ENCODE measurements at places on chromosomes 4 and X.

- no peak for DNase-seq
Measured at GRCh38 chrX:66039944-66040343, at the start of gene VSIG4. Gene VSIG4 (minus strand): TSS chrX:66040080. CDS start chrX:66039998, 82 bp downstream.

- no peak for DNase-seq
Measured at GRCh38 chrX:47644557-47645091, 5.7 kb downstream of the ELK1 start.

GRCh38 chr4:40720351-40720750 is 29.4 kb upstream of the NSUN7 start:
- DNase-seq: no peak

GRCh38 chrX:17470136-17470535 is 95.1 kb downstream of the NHS start:
- DNase-seq: no peak

- no peak for DNase-seq
Measured at GRCh38 chrX:155070038-155070437, 898 bp downstream of the CMC4 start.

GRCh38 chrX:47618923-47619485 is 653 bp downstream of the SYN1 start:
- DNase-seq: no peak

DNA sequence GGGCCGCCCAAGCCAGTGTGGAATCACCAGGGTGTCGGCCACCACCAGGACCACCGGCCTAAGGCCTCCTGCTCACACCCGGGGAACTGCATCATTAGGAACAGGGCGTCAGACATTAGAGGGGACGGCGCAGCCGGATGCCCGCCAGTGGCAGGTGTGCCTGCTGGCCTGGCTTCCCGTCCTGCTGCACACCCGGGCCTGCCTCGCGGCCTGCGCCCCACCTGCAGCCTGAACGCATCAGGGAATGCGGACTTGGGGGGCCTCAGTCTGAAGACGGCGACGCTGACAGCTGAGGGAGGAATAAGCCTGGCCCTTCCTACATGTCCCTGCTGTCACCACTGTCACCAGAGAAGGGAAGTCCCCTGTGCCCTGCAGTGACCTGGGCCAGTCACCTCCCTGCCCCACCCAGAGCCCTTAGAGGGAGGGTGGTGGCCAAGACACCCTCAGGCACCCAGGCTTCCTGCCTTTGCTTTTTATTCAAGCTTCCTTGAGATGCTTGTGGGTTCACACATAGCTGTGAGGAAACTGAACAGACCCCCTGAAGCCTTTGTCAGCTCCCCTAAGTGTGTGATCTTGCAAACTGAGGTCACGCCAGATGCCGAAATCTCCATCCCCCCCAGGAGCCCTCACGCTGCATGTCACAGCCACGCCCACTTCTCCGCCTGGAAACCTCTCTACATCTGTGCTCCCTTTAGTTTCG is 3.2 kb downstream of the DGKQ start:
- DNase-seq: no peak

DNA sequence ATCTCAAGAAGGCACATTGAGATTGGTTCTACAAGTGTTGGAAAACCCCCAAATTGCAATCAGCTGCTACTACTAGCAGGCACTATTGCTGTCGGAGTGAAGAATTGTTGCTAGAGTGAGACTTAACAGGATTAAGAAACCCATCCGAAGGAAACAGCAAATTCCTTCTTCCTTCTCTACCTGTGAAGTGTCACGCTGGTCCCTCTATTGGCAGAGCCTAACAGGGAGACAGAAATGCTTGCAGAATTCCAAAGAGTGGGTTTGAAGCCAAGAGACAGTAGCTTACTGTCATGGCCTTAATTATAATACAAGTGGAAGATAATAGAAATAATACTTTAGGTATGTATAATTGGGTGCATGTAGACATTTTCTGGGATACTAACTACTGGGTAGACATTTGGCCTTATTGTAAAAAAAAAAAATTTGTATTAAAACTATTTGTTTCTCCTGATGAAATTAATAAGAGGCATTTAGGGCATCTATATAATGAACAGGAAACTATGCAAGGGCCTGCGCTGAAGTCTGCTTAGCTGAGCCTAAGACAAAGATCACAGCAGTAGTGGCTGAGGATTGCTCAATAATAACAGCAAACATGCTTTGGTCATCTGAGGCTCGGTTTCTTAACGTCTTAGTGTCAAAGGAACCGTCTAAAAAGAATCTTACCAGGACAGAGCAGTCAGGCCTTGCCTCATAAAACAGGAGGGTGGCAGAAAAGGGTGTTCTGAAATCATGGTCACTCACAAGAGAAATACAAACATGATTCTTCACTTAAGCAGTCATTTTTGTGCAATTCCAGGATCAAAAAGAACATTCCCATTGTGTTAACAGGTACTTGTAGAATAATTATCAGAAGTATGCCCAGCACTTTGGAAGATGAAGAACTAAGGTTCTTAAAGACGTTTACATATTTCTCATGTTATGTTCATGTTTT is 40.8 kb downstream of the FAM241A start:
- DNase-seq: no peak

GRCh38 chr4:94965852-94966251 is 208.1 kb downstream of the BMPR1B start:
- DNase-seq: no peak

DNA sequence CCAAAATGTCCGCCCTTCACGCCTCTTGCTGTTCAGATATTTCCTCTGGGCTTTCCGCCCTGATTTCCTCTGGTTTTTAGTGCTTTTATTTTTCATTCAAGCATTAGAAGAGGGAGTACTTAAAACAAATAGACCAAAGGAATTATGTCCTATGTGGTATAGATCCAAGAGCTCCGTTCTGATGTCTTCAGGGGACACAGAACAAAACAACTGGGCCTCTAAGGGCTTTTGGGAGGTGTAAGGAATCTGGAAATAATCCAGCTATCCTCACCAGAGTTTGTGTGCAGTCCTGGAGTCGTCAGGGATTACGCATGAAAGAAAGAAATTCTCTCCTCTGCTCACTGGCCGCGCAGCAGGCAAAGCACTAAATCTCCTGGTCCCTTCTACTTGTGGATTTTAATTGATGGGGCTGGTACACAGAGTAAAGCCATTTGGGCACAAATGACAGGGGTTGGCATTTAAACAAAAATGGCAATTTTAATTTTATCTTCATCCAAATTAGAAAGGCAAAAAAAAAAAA is 999.2 kb downstream of the ADGRL3 start:
- no peak for DNase-seq

DNA sequence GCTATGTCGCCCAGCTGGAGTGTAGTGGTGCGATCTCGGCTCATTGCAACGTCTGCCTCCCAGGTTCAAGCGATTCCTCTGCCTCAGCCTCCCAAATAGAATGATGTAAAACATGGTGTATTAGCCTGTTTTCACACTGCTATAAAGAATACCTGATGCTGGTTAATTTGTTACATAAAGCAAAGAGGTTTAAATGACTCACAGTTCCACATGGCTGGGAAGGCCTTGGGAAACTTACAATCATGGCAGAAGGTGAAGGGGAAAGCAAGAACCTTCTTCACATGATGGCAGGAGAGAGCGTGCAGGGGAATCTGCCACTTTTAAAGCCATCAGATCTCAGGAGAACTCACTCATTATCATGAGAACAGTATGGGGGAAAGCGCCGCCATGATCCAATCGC is 1191.8 kb downstream of the ARAP2 start:
- no peak for DNase-seq

GRCh38 chr4:155974996-155975395 is 21.3 kb upstream of the CTSO start:
- DNase-seq: no peak

GRCh38 chr4:115720611-115721010 is 607.2 kb upstream of the NDST4 start:
- no peak for DNase-seq

DNA sequence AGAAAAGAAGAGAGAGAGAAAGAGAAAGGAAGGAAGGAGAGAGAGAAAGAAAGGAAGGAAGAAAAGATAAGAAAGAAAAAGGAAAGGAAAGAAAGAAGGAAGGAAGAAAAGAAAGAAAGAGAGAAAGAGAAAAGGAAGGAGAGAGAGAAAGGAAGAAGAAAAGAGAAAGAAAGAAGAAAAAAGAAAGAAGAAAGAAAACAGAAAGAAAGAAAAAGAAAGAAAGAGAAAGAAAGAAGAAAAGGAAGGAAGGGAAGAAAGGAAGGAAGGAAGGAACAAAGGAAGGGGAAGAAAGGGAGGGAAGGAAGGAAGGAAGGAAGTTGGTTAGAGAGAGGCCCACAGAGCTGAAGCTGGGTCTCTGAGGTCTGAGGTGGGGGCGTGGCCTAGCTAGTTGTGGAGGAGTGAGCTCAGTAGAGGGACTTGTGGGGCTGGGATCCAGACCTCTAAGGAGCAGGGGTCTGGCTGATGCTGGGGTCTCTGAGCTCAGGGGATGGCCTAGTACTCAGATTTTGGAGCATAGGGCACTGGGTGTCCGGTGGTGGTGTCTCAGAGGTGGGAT is 27.1 kb upstream of the PDZD4 start:
- DNase-seq: no peak

DNA sequence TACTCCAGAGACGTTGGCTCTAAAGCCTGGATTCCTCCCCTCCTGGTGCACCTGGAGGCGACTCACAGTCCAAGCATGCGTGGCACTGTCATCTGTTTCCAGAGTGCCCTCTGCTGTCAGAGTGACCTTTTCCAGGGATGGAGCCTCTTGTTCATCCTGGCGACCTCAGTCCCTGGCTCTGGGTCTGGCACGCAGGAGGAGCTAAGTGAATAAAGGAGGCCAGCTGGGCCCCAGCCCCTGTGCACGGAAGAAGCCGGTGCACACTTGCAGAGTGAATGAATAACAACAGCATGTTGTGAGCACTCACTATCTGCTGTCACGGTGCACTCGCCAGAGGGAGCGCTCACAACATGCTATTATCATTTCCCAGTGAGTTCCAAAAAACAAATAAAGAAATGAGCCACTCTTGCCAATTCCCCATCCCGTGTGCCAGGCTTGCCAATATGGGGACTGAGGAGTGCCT is 27.8 kb upstream of the PSAPL1 start:
- no peak for DNase-seq

- DNase-seq: no peak
Measured at GRCh38 chr4:24472161-24472510, 112.2 kb downstream of the DHX15 start.

DNA sequence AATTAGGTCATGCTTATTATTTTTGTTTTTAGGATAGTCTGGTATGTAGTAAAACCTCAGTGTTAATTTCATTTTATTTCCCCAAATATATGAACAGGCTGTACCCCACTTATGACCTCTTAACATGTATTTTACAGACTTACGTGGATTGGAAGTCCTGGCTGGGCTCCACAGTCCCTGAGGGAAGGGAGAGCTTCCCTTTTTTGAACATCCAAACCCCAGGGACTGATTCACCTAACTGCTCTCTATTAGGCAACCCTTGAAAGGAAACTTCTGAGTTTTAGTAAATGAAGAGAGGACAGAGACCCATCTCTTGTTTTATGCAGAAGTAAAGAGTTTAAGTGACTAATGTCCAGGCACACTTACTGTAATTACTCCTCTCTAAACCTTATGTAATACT is 233.1 kb upstream of the SPRY1 start:
- no peak for DNase-seq
